ENCODE measurements at places on chromosomes 4 and X. TPM values are rescaled to one million over a fixed set of nuclear protein-coding genes. Genes with fewer than 3 reads are reported as not detected.

PGAM4 gene
- total RNA-seq: not detected

ANOS1 gene
- under 0.01 TPM for total RNA-seq

DNAAF6 gene
- not detected for total RNA-seq

CT45A5 gene
- total RNA-seq: not detected

VSIG1 gene
- 0.09 TPM for total RNA-seq

TLL1 gene
- total RNA-seq: 39.5 TPM

MAGEB1 gene
- total RNA-seq: not detected

DACH2 gene
- not detected for total RNA-seq
